Stimulated activated CD4-positive, alpha-beta T cell treated with anti-CD3 and anti-CD28 coated beads, TNF-alpha, amount 100 ng/mL, for 1 hour (primary cell): ENCODE measurements at places on chromosomes 2 and 18.

DNA sequence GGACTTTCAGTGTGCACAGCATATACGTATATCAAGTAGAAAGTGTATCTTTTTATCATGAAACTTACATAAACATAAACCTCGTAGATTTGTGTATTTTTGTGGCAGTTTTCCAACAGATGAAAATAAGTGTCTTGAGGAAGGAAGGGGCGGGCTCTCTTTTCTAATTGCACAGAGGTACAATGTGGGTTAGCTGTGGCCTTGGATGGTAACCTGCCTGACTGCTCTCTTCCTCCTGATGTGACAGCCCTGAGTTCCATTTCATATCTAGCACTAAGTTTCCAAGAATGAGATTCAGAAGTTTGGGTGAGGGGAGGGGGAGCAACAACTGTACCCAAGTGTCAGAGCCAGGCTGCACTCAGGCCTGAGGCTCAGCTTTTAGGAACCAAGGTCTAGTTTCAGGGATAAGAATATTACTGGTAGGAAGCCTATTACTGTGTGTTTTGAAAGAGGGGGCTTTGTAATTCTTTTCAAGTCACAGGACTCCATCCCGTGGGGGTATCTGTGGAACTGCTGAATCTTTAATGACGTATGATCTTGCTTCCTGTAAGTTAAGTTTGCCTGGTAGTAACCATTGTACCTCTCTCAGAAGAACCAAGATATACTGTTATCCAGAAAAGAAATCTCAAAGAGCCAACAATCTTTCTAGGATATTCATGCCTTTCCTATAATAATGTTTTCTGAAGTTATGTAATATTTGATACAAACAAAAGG, 483.7 kb downstream of the PTPRM start:
- DNase-seq, result no peak

GRCh38 chr18:334575-335132, 66.8 kb upstream of the THOC1 start:
- DNase-seq, result no peak

- no peak for DNase-seq
These were observed 211.0 kb downstream of the RDH14 start for GRCh38 chr2:18349421-18349820.

GRCh38 chr18:79856119-79857007, 58.6 kb downstream of the KCNG2 start:
- DNase-seq, result no peak

DNA sequence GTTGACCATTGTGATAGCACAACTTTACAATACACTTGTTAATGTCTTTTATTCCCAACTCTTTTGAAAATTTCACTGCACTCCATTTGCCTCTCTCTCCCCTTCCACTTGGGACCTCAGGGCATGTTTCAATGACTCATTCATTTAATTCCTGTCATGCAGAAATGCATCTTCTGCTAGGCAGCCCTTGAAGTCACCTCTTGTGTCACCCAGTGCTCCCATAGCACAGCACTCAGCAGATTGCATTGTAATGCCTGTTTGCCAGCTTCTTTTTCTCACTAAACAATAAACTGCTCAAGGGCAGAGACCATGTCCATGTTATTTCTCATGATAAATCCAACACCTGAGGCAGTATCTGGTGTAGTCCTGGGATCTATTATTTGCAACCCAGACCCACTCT, 85.9 kb upstream of the ACSL3 start:
- DNase-seq, result no peak

- no peak for DNase-seq
These were observed 24.2 kb downstream of the HPCAL1 start for GRCh38 chr2:10326707-10327594.

- no peak for DNase-seq
These were observed 513.6 kb upstream of the LRRTM4 start for GRCh38 chr2:78035804-78036203.

- no peak for DNase-seq
These were observed 364.9 kb downstream of the SS18 start for GRCh38 chr18:25725501-25725900.

- no peak for DNase-seq
These were observed 793.9 kb upstream of the NRXN1 start for GRCh38 chr2:51825823-51826222.

DNA sequence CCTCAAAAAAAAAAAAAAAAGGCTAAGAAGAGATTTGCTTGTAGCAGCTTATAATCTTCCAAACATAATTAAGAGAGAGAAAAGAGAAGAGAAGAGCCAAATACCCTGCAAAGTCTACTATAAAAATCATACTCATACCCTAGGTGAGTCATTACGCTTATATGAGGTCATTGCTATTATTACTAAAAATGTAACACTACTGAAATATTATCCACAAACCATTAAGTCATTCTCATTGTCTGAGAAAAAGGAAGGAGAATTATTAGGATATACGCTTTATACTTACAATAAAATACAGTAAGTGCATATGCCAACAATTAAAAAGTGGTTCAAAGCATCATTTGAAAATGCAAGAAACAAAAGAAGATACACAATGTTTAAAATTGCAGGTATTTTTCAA, 66.5 kb downstream of the COLEC12 start:
- no peak for DNase-seq
